Osteoblast (primary cell): ENCODE measurements at places on chromosomes 7 and 10.

- no peak overlapping the region for H3K27ac ChIP-seq
- no peaks in the 10 kb centered on the region for H3K27me3 ChIP-seq
- DNase-seq: no peak
- no peaks in the 10 kb centered on the region for H3K4me1 ChIP-seq
These were observed 221.6 kb upstream of the IMMP2L start for GRCh38 chr7:111783854-111784253.

DNA sequence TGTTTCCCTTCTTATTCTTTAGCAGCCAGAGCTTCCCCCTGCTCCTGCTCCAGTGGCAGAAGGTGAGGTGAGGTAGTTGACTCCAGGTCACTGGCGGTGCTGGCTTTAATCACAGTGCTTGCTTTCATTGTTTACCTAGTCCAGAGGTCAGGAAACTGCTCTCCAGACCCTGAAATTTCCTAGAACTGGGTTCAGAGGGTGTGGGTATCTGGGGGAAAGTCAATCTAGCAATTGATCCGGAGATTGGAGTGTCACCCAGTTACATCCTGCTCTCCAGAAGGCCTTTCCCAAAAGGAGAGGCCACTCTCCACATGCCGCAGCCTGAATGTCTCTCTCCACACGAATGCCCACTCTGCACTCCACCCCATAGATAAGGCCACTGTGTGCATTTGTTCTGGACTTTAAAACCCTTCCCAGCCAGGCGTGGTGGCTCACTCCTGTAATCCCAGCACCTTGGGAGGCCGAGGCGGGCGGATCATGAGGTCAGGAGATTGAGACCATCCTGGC lies 2.1 kb upstream of the MBL2 start:
- H3K27me3 ChIP-seq: no peaks in the 10 kb centered on the region
- H3K27ac ChIP-seq: no peak overlapping the region
- no peaks in the 10 kb centered on the region for H3K36me3 ChIP-seq
- H3K4me1 ChIP-seq: no peaks in the 10 kb centered on the region
- H3K4me3 ChIP-seq: no peak overlapping the region

- DNase-seq: no peak
- no peak overlapping the region for H3K27ac ChIP-seq
- H3K27me3 ChIP-seq: no peaks in the 10 kb centered on the region
- H3K36me3 ChIP-seq: no peaks in the 10 kb centered on the region
- no peak overlapping the region for H3K4me3 ChIP-seq
These were observed 93.6 kb downstream of the GPR37 start for GRCh38 chr7:124672011-124672410.

DNA sequence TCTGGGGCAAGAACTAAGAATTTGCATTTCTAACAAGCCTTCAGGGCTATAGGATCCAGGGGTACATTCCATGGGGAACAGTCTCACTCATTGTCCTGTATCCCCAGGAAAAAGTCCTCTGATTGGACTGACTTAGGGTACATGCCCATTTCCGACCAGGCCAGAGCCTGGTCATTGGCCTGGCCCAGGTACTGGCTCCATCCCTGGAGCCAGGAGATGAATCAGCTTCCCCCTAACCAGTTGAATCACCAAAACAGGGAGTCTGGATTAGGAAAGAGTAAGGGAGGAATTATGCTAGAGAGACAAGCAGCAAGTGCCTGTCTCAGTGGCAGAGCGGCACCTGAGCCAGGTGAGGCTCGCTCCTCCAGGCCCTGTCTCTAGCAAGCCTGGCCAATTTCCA lies 137.5 kb downstream of the FGFR2 start:
- no peak for DNase-seq
- H3K4me3 ChIP-seq: no peak overlapping the region
- H3K4me1 ChIP-seq: peaks cover 3% of the 10 kb centered on the region

- H3K36me3 ChIP-seq: no peaks in the 10 kb centered on the region
- no peak overlapping the region for H3K27ac ChIP-seq
- no peaks in the 10 kb centered on the region for H3K27me3 ChIP-seq
- peaks cover 5% of the 10 kb centered on the region for H3K4me1 ChIP-seq
- H3K4me3 ChIP-seq: no peak overlapping the region
These were observed 299.8 kb downstream of the HGF start for GRCh38 chr7:81469869-81470723.

DNA sequence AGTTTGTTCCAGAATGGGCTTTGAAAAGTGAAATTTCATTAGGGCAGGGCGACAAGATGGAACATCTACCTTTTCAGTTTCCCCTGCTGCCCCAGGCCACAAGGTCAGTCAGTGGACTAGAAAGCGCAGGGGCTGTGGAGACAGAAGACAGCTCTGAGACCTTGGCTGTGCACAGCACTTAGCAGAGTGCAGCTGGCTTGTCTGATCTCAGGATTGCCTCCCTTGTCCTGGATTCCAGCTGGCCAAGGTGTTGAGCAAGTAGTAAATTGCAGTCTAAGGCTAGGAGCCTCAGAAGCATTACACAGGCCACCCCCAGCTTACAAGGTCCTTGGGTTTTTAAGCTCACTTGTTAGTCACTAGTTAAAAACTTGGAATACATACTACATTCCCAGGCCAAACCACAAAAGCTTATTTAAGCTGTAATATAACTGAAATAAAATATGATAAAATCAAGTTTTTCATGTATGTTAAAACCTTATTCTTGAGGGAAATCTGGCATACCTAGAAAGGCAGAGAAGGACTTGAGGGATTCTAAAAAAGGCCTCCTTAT lies 67.3 kb upstream of the NPY start:
- peak; percentile 46 for DNase-seq
- no peaks in the 10 kb centered on the region for H3K4me1 ChIP-seq
- H3K27me3 ChIP-seq: no peaks in the 10 kb centered on the region
- no peak overlapping the region for H3K4me3 ChIP-seq

DNA sequence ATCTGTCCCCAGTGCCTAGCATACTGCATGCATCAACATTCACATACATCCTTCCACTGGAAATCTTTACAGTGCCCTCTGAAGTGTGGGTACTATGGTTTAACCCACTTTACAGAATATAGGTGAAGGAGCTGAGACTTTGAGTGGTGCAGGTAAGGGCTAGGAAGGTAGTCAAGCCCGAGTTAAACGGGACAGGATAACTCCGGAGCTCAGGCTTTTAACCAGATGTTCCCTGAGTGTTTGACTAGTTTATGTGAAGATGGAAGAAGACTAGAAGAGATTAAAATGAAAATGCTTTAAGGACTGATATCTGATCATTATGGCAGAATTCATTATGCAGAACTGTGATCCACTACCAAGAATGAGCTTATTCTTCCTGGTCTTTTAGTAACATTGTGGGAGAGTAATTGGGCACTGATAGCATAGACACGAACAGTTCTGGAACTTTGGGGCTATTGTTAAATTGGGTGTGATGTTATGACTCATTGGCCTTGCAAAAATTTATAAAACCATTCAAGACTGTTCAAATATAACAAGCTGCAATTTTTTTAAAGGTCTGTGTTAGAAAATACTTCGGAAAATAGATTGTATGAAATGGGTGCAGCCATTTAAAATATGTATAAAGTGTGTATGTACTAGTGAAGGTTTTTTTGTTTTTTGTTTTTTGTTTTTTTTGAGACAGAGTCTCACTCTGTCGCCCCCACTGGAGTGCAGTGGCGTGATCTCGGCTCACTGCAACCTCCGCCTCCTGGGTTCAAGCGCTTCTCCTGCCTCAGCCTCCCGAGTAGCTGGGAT lies 4.4 kb downstream of the CUL1 start:
- H3K27ac ChIP-seq: no peak overlapping the region
- H3K36me3 ChIP-seq: no peaks in the 10 kb centered on the region
- no peak overlapping the region for H3K4me3 ChIP-seq
- peaks cover 24% of the 10 kb centered on the region for H3K4me1 ChIP-seq
